ENCODE measurements at places on chromosomes 7 and 10.
A peak's percentile ranks its signal among the peaks of the same experiment; 100 is the strongest.

- DNase-seq = no peak
Measured at GRCh38 chr10:21257919-21258318, 267.6 kb downstream of the SKIDA1 start.

DNA sequence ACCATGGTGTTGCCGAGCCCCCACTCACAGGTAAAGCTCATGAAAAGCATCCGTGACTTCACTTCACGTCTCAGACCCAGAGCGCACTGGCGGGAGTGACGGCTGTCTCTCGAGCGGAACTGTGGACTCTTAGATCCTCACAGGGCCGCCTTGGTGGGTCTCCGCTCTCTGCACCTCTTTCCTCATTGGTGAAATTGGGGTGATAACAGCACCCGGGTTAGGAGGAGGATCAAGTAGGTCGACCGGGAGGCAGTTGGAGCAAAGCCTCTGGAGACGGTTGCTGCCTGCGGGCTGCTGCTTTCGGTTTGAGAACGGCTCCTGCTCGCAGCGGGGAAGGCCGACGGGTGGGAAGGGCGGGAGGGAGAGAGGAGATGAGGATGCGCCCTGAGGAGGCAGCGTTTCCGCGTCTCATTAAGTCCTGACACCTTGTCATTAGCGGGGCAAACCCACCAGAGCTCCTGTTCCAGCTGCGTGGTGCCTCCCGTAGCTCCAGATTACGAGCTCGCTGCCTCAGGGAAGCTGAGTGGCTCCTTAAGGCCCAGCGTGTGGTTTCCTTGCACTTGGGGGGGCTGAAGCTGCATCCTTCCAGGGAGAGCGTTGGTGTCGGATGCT, 51.9 kb upstream of the CFAP46 start:
- DNase-seq = no peak

DNA sequence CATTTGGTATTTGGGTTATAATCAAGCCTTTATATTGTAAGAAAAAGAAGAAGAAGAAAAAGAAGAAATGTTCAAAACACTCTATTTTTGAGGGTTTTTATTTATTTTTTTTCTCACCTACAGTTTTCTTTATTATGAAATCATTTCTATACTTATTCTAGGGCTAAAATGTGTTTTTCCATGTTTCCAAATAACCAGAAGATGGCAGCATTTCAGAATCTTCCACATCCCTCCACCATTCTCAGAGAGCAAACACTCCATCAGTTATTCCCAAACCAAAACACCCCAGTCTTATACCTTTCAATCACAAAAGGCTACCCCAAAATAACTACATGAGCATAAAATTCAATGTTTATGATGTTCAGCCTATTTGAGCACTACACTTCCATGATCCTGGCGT, 38.7 kb upstream of the PPP1R17 start:
- DNase-seq = no peak

DNA sequence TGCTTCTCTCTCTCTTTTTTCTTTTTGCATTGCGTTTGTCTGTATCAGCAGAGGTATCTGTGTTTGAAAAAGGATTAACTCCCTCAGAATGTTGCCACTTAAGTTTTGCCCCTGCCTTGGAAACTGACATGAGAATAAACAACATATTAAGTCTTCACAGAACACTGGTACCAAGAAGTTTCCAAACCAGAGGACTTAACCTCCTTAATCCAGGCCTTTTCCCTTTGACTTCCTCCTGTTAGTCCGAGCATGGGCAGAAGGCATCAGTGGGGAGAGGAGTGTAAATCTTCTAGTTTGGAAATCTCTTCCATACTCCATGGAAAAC, 681.4 kb downstream of the LRMDA start:
- DNase-seq = no peak

GRCh38 chr10:68560186-68560942, at the start of gene TET1:
TSS of gene TET1 (plus strand) at chr10:68560337. CDS start at chr10:68572339, 12,002 bp downstream.
- peak; percentile 67 for DNase-seq

GRCh38 chr7:87170828-87171227, 18.6 kb downstream of the DMTF1 start:
- DNase-seq = no peak

DNA sequence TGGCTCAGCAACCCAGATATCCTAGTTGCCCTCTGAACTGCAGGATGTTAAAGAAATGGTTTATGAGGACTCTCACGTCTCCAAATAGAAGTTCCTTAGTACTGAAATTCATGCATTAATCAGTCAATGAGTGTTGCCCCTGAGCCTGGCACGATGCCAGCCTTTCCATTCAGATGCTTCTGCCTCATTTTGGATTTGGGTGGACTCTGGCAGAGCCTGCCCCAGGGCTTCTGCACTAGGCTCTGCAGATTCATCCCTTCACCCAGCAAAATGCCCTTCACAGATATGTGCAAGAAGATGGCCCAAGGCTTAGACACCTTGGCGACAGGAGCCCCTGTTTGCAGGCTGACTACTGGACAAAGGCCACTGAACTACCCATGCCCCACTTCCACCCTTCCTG, 747.8 kb downstream of the GRID1 start:
- DNase-seq = no peak

DNA sequence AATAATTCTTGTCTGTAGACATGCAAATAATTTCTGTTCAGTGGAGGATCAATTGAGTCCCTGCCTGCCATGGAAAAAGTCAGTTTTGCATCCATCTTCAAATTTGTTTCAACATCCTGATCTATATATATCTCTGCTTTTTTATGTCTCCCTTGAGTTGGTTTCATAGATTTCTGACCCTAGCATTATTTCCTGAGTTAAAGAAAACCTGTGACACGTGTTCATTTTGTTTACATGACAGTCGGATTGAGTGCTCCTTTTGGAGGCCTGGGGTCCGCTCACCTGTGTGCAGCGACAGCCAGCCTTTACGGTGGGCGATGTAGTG, 674 bp downstream of the MRPS24 start:
- DNase-seq = no peak

GRCh38 chr7:74365322-74366022, 76.3 kb downstream of the CLIP2 start:
- DNase-seq = peak; percentile 85

DNA sequence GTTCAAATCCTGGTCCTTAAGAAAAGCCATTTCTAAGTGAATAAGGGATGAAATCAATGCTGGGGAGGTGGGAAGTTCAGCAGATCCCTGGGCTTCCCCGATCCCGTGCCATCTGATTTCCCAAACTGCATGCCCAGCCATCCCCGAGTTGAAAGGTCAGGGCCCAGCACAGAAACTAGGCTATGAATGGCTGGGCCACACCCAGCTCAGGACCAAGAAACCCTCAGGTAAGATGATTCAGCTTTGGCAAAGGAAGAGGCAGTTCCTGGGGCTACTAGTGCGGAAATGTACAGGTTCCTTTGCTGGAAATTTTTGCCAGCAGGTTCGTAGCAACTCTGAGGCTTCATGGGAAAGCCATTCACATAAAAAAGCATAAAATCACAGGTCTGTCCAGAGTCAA, 182.7 kb downstream of the FAM107B start:
- no peak for DNase-seq

All from 8988T (cell line).